ENCODE measurements at places on chromosomes 16 and 17.

DNA sequence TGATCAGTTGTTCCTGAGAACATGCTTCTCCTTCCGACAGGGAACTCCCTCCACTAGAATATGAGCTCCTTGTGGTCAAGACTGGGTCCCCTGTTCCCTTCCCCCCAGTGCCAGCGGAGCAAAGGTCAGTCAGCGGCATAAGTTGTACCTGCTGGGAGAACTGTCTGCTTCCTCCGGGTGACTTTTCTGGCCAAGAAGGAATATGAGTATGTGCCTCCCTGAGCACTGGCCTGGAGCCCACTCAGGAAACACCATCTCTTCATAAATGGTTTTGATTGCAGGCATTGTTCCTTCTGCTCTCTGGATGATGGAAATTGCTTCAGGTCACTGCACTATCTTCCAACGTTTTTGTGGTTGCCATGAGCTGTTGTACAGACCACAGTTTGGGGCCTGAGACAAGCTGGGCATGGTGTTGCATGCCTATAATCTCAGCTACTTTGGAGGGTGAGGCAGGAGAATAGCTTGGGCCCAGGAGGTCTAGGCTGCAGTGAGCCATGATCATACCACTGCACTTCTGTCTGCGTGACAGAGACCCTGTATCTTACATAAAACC lies 2.9 kb upstream of the P4HB start:
- DNase-seq, result no peak

DNA sequence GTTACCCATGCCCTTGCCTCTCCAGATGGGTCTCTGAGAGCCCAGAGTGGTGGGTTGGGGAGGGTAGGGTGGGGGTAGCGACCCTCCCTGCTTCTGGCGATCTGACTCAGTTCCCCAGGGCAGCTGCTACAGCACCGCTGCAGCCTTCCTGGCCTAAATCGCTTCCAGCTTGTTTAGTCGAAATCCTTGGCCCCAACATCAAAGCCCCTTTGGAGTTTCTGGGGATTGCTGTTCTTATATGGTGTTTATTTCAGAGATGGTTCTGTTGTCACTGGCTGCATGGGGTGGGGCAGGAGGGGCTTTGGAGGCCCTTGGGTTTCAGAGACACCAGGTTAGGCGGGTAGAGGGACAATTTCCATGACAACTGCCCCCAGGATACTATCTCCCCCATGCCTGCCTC lies 35.9 kb downstream of the FZD2 start:
- DNase-seq, result no peak

GRCh38 chr16:4011225-4011939 lies 104.9 kb downstream of the ADCY9 start:
- DNase-seq, result no peak

DNA sequence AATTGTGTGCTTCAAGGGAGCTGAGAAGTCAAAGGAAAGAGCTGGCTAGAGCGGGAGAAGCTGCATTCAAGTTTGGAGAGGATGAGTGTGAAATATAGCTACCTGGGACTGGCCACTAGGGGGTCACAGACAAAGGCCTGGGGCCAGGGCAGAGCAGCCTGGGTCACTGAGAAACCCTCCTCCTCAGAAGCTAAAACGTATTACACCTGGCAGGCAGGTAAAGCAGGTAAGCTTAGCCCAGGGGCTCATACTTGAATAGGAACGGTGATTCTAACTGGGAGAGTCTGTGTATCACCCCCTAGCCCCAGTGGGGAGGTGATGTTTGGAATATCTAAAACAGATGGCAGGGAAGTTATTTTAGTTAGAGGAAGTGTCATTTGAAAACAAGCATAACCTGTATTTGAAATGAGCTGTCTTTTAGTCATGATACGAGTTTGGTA lies 6.8 kb downstream of the KRT37 start:
- DNase-seq, result no peak

DNA sequence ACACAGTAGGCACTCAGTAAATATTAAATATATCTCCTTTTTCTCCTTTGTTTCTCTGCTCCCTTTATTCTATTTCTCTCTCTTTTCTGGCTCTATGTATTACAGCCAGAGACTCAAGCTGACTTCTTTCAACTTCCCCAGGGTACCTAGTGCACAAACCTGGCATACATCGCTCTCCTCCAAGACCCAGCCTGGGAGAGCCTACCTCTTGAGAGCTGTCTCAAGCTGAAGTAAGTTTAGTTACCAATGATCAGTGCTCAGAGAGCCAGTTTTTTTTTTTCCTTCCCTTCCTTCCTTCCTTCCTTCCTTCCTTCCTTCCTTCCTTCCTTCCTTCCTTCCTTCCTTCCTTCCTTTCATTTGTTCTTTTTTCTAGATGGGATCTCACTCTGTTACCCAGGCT lies 19.8 kb downstream of the TMEM98 start:
- DNase-seq, result no peak
